ENCODE measurements at places on chromosomes 16 and 17. TPM values are rescaled to one million over a fixed set of nuclear protein-coding genes. Genes with fewer than 3 reads are reported as not detected.

- DNase-seq: no peak
Observed at GRCh38 chr17:39264119-39264518, 38.4 kb upstream of the STAC2 start.

- no peak for DNase-seq
Observed at GRCh38 chr16:51773071-51773890, 622.2 kb upstream of the SALL1 start.

DNA sequence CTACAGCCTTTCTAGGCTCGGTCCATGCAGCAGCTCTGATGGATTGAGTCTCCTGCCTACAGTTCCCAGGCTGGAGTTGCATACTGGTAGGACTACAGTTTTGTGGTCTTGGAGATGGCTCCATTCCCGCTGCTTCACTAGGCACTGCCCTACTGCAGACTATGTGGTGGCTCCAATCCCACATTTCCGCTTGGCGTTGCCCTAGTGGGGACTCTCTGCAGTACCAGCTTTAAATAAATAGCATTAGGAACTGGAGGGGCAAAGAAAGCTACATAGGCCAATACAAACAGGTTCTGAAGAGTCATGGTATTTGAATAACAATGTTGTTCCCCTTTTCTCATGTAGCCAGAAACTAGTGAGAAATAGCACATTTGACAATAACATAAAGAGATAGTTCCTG lies 5.4 kb upstream of the GOSR2 start:
- DNase-seq: no peak

- DNase-seq: no peak
Observed at GRCh38 chr16:85524365-85524629, 88.8 kb upstream of the GSE1 start.

DNA sequence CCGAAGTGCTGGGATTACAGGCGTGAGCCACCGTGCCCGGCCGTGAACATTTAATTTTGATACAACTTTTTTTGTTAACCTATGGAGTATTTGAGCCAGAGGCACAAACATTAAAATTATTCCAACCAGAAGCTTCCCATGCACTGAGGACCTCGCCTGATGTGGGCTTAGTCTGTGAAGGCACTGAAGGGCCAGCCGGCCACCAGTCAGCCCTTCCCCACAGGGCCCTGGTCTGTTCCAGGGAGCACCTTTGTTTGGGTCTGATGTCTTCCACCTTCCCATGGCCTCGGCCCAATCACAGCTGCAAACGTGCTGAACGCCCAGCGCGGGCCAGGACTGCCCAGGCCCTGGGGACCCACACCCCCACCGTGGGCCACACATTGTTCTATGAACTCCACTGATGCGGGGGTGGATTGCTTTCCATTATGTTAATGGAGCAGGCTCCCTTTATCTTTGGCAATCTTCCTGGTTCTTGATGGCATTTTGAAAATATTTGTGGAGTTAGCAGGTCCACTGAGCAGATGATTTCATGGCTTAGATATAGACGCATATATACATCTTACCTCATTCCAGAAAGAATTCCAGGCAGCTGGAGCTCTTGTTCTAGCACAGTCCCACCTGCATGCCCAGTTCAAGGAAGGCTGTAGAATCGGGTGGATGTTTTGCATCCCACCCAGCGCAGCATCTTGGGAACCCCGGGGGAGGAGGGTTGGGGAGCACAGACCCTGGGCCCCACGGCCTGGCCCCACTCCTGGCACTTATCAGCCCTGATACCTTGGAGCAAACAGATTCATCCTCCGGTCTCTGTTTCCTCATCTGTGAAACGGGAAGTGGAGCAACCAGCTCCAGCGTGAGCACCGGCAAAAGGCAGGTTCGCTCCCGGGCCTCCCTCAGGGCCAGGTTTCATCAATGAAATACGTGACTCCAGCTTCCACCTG lies 14.5 kb downstream of the SPIRE2 start:
- DNase-seq: no peak

DNA sequence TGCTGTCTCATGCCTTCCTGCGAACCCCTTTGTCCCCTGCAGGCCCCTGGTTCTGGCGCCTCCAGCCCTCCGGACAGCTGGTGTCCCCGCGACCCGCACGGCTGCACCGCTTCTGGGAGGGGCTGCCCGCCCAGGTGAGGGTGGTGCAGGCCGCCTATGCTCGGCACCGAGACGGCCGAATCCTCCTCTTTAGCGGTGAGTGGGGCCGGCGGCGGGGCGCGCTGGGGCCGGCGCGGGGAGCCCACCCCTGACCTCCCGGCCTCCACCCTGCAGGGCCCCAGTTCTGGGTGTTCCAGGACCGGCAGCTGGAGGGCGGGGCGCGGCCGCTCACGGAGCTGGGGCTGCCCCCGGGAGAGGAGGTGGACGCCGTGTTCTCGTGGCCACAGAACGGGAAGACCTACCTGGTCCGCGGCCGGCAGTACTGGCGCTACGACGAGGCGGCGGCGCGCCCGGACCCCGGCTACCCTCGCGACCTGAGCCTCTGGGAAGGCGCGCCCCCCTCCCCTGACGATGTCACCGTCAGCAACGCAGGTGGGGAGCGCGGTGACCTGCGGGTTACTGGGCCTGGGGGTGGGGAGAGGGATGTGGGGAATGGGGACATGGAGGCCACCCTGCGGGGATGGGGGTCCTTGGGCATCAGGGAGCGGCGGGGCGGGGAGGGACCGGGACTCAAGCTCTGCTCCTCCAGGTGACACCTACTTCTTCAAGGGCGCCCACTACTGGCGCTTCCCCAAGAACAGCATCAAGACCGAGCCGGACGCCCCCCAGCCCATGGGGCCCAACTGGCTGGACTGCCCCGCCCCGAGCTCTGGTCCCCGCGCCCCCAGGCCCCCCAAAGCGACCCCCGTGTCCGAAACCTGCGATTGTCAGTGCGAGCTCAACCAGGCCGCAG lies 7.1 kb upstream of the IL32 start:
- no peak for DNase-seq

GRCh38 chr17:32323811-32324491 lies 18.0 kb downstream of the C17orf75 start:
- DNase-seq: no peak

DNA sequence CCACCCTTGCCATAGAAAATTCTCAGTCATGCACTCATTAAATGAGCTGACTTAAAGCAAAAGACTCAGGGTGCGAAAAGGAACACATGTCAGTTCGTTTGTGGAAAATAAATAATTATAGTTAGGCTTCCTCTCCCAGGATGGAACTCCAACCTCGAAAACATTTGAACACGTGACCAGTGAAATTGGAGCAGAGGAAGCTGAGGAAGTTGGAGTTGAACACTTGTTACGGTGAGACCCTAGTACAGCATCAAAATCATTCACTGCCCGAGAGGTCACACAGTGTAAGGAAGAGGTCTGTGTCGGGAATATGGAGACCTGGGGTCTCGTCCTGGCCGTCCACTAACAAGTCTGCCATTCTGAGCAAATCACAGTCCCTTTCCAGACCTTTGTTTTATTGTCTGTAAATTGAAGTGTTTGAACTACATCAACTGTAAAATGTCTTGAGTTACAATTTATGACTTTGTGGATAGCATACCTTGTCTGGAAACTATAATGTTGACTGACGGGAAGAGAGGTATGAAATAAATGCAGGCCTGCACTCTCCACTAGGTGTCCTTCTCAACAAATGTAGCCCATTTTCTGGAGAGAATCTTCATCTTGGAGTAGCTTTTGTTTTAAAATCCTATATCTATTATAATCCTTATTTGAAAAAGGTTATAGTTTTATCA lies 7.7 kb downstream of the PSMD7 start:
- no peak for DNase-seq

GRCh38 chr16:4323071-4323844 lies 7.4 kb downstream of the GLIS2 start:
- peak; percentile 21 for DNase-seq

- no peak for DNase-seq
Observed at GRCh38 chr16:86975445-86975844, 341.7 kb downstream of the C16orf95 start.

DNA sequence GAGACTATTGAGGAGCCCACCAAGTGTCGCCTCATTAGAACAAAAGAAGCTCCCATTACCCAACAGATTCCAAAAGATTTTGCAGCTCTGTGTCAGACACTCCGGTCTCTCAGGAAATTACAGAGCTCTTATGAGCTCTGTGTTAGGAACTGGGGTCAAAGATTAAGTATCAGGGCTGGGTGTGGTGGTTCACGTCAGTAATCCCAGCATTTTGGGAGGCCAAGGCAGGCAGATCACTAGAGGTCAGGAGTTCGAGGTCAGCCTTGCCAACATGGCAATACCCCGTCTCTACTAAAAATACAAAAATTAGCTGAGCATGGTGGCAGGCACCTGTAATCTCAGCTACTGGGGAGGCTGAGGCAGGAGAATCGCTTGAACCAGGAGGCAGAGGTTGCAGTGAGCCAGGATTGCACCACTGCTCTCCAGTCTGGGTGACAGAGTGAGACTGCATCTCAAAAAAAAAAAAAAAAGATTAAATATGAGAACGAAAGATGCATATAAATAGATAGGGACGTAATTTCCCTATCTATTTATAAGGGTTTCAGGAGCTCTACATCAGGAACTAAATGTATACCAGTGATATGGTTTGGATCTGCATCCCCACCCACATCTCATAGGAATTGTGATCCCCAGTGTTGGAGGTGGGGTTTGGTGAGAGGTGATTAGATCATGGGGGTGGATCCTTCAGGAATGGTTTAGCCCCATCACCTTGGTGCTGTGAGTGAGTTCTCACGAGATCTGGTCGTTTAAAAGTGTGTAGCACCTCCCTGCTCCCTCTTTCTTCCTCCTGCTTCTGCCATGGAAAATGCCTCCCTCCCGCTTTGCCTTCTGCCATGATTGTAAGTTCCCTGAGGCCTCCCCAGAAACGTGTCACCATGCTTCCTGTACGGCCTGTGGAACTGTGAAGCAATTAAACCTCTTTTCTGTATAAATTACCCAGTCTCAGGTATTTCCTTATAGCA lies 111.4 kb downstream of the PRKCA start:
- DNase-seq: no peak

DNA sequence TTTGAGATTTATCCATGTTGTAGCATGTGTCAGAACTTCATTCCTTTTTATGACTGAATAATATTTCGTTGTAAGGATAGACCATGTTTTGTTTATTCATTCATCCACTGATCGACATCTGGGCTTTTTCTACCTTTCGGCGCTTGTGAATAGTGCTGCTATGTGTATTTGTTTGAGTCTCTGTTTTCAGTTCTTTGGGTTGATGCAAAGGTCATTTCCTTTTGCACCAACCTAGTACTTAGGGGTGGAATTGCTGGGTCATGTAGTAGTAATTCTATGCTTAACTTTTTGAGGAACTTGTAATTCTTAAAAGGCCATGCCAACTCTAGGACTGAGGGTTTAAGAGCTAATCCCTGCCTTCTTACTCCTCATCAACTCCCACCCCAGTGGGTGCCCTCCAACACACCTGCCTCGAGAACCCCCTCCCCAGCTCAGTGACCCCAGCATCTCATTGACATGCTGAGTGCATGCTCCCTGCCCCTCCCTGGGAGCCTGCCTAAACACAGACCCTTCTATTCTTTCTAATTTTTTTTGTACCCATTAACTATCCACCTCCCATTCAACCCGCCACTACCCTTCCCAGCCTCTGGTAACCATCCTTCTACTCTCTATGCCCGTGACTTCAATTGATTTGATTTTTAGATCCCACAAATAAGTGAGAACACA lies 51.2 kb downstream of the ABAT start:
- no peak for DNase-seq

The TAC4 gene
- total RNA-seq: not detected

The SYT17 gene
- 6.2 TPM for total RNA-seq

The PROCA1 gene
- 3.3 TPM for total RNA-seq

The EVPL gene
- not detected for total RNA-seq

The CACNG5 gene
- total RNA-seq: 0.31 TPM

The ABCC12 gene
- total RNA-seq: 1.2 TPM

The LAT gene
- total RNA-seq: 0.62 TPM
